ENCODE measurements at places on chromosomes 11 and 22. TPM values are rescaled to one million over a fixed set of nuclear protein-coding genes. Genes with fewer than 3 reads are reported as not detected.

GRCh38 chr11:40139536-40139935 is 1319.9 kb downstream of the LRRC4C start:
- no peak for DNase-seq

TENM4 gene
- total RNA-seq: 0.39 TPM

HEPHL1 gene
- not detected for total RNA-seq

DNA sequence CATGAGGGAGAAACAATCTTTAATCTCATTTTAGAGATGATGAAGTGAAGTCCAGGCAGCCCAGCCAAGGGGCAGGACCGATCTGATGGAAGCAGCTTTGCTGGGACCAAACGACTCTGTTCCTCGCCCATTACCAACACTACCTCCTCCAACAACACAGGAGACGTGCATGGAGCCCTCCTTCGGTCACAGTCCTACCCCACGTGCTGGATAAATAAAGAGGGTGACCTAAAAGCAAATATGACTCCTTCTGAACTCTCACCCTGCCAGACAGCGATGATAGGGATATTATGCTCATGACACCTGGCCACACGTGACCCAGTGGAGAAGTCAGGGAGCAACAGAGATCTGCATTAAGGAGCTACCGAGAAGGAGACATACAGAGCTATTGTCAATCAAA is 26.0 kb downstream of the SCGB1A1 start:
- no peak for DNase-seq

- no peak for DNase-seq
These were observed 34.3 kb downstream of the CYB5R2 start for GRCh38 chr11:7638710-7639642.

Measured in Panc1 (cell line).